Placental pericyte (primary cell): ENCODE measurements at places on chromosomes 1 and 21. TPM values are rescaled to one million over a fixed set of nuclear protein-coding genes. Genes with fewer than 3 reads are reported as not detected.

PROK1 gene
- not detected in 2 replicates for total RNA-seq

CYYR1 gene
- not detected in 2 replicates for total RNA-seq

CDA gene
- 0.66 and 2.0 TPM in 2 replicates for total RNA-seq

SPRR1A gene
- total RNA-seq, result not detected in 2 replicates

C1orf87 gene
- not detected in 2 replicates for total RNA-seq

CEP170 gene
- 105 and 347 TPM in 2 replicates for total RNA-seq

WNT2B gene
- total RNA-seq, result 0.86 and 1.5 TPM in 2 replicates

OR6Y1 gene
- total RNA-seq, result not detected in 2 replicates

LCE2C gene
- total RNA-seq, result not detected in 2 replicates

ARHGEF10L gene
- total RNA-seq, result 14.2 and 15.7 TPM in 2 replicates

GREM2 gene
- total RNA-seq, result 2.0 and 8.4 TPM in 2 replicates

CENPS gene
- 11.8 and 14.6 TPM in 2 replicates for total RNA-seq

TDRKH gene
- total RNA-seq, result 1.0 and 1.5 TPM in 2 replicates

NHLH2 gene
- not detected in 2 replicates for total RNA-seq

TNFRSF18 gene
- not detected in 2 replicates for total RNA-seq

UTS2 gene
- 0.14 TPM in 1 of 2 replicates, not detected in the other for total RNA-seq

C21orf58 gene
- total RNA-seq, result 0.88 and 11.2 TPM in 2 replicates

KRTAP21-2 gene
- total RNA-seq, result not detected in 2 replicates

CTSK gene
- total RNA-seq, result 90.2 and 215 TPM in 2 replicates

CD164L2 gene
- not detected in 2 replicates for total RNA-seq

PTPRF gene
- 125 and 132 TPM in 2 replicates for total RNA-seq

ALG14 gene
- total RNA-seq, result 2.2 and 4.9 TPM in 2 replicates

SMIM11 gene
- 5.0 and 9.4 TPM in 2 replicates for total RNA-seq

ANKRD45 gene
- 0.22 and 0.29 TPM in 2 replicates for total RNA-seq

DDAH1 gene
- 47.3 and 73.3 TPM in 2 replicates for total RNA-seq

ADGRL4 gene
- 3.7 and 44.8 TPM in 2 replicates for total RNA-seq

NID1 gene
- total RNA-seq, result 145 and 154 TPM in 2 replicates

DPT gene
- under 0.01 and 0.29 TPM in 2 replicates for total RNA-seq

GBP7 gene
- total RNA-seq, result not detected in 2 replicates

IVL gene
- total RNA-seq, result 0.14 TPM in 1 of 2 replicates, not detected in the other

SHE gene
- under 0.01 TPM in 1 of 2 replicates, not detected in the other for total RNA-seq

LRRC71 gene
- total RNA-seq, result 0.14 TPM in 1 of 2 replicates, not detected in the other

AQP10 gene
- total RNA-seq, result not detected in 2 replicates

KCNK1 gene
- 0.22 and 0.72 TPM in 2 replicates for total RNA-seq

RNU1-3 gene
- under 0.01 TPM in 2 replicates for total RNA-seq

LAD1 gene
- total RNA-seq, result 0.14 TPM in 1 of 2 replicates, not detected in the other

CAMSAP2 gene
- total RNA-seq, result 35.9 and 44.5 TPM in 2 replicates

CYP4A11 gene
- total RNA-seq, result not detected in 2 replicates

JAM2 gene
- total RNA-seq, result 0.72 TPM in 1 of 2 replicates, not detected in the other

SAMSN1 gene
- total RNA-seq, result 0.14 TPM in 1 of 2 replicates, not detected in the other

VANGL2 gene
- not detected in 2 replicates for total RNA-seq

SLC1A7 gene
- 0.14 and 3.7 TPM in 2 replicates for total RNA-seq

ZNF683 gene
- total RNA-seq, result not detected in 2 replicates

CASQ1 gene
- 0.14 TPM in 1 of 2 replicates, not detected in the other for total RNA-seq

CFHR3 gene
- not detected in 2 replicates for total RNA-seq

LEFTY1 gene
- not detected in 2 replicates for total RNA-seq

RBBP4 gene
- total RNA-seq, result 126 and 163 TPM in 2 replicates

DNASE2B gene
- total RNA-seq, result not detected in 2 replicates
